ENCODE measurements at places on chromosomes 5 and 9. TPM values are rescaled to one million over a fixed set of nuclear protein-coding genes. Genes with fewer than 3 reads are reported as not detected.

The MARCOL gene
- not detected for total RNA-seq

The FGF18 gene
- total RNA-seq, result 2.3 TPM

The TMEM215 gene
- not detected for total RNA-seq

The TMEM174 gene
- total RNA-seq, result not detected

DNA sequence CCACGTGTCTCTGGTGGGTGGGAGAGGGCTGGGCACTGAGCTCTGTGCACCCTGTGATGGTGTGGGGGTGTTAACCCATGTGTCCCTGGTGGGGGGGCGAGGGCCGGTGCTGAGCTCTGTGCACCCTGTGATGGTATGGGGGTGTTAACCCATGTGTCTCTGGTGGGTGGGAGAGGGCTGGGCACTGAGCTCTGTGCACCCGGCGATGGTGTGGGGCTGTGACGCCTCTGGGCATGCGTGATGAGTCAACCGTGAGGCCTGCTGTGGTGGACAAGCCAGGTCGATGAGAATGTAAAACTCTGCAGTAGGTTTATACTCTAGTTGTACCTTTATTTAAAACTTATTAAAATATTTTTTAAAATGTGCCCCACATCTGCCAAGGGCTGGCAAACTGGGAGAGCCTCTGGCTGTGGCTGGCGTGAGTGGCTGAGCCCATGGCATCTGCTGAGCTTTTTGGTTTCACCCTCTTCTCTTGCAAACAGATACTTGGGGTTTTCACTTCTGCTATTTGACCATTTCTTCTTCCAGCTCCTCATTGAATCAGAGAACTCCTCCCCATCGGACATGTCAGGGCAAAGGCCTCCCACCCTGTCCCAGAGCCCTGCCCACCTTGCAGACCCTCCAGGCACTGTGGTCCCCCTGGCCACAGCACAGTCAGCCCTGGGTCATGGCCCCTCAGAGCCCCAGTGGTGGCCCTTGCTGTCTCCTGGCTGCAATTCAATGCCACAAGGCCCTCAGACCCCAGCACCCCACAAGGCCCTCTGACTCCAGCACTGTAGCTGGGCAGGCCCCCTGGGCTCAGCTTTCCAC is 18.5 kb upstream of the EXOC3 start:
- DNase-seq, result no peak
- no peak overlapping the region for H3K4me3 ChIP-seq
- H3K27me3 ChIP-seq, result no peaks in the 10 kb centered on the region
- H3K36me3 ChIP-seq, result no peaks in the 10 kb centered on the region

- peaks cover 3% of the 10 kb centered on the region for H3K27me3 ChIP-seq
- DNase-seq, result no peak
- no peak overlapping the region for H3K27ac ChIP-seq
- no peak overlapping the region for H3K4me3 ChIP-seq
- H3K4me1 ChIP-seq, result peaks cover 15% of the 10 kb centered on the region
Observed at GRCh38 chr5:55597014-55597981, 62.5 kb upstream of the PLPP1 start.

GRCh38 chr5:91925249-91925648 is 542.1 kb upstream of the ARRDC3 start:
- H3K27me3 ChIP-seq, result no peaks in the 10 kb centered on the region
- H3K36me3 ChIP-seq, result no peaks in the 10 kb centered on the region
- no peaks in the 10 kb centered on the region for H3K4me1 ChIP-seq
- H3K4me3 ChIP-seq, result no peak overlapping the region

GRCh38 chr5:142133330-142134206 is 25.0 kb downstream of the NDFIP1 start:
- H3K4me3 ChIP-seq, result no peak overlapping the region
- no peak for DNase-seq
- H3K36me3 ChIP-seq, result peaks cover 25% of the 10 kb centered on the region
- H3K27me3 ChIP-seq, result no peaks in the 10 kb centered on the region

DNA sequence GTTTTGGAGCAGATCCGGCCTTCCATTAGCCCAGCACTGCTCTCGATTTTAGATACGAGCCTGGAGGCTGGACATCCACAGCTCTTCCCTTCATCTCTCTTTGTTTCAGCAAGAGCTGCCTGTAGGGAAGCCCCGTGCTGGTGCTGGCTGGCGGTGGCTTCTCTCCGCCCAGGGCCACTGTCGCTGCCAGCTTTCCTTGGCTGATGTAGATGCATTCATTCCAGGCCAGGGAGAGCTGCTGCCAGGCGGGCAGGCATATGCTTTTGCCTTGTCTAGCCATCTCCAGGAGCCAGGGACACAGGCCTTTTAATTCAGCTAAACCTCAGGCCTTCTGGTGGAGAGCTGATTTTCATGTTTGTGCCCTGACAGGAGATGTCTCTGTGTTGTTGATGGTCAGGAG is 409.3 kb upstream of the CLINT1 start:
- peaks cover 7% of the 10 kb centered on the region for H3K4me1 ChIP-seq
- H3K36me3 ChIP-seq, result no peaks in the 10 kb centered on the region
- DNase-seq, result no peak
- H3K27me3 ChIP-seq, result peaks cover 12% of the 10 kb centered on the region
- H3K27ac ChIP-seq, result no peak overlapping the region
- H3K4me3 ChIP-seq, result no peak overlapping the region

DNA sequence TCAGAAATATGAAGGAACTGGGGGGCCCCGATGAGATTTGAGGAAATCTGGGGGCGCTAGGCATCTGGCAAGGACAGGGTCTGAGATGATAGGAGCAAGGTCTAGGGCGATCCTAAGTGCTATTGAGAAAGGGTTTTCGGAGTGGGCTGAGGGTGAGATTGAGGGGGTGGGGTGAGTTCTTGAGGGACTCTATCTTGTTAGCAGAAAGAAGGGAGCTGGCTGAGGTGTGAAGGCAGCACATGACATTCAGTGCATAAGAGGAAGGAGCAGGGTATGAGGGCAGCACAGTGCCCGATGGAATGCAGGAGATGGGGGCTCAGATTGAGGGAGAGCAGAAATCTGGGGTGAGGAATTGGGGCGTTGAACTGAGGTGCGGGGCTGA is 640 bp downstream of the TRIM32 start:
- DNase-seq, result no peak
- peaks cover 5% of the 10 kb centered on the region for H3K36me3 ChIP-seq
- H3K4me3 ChIP-seq, result peak overlapping the region; percentile 84
- peaks cover 23% of the 10 kb centered on the region for H3K4me1 ChIP-seq

DNA sequence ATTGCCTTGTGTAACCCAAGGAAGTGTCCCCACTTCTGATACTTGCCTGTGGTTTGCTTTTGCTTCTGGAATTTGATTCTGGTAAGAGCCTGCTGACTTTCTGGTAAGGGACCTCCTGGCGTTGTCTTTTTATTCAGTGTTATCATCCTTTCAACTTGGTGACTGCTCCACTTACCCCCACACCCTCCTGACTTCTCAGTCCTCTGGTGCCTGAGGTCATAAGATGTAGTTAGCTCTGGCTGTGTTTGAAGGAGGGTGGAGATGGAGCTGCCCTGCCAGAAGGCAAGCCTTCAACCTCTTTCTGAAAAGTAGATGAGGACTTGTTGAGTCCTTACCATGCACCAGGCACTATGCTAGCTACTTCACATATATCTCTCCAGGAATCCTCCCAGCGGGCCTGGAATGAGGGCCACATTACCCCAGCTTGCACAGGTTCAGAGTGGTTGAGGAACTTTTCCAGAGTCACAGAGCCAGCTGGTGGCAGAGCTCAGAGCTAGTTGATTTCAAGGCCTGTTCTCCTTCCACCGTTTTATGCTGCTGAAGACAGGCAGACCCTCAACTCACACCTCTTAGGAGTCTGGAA is 45.2 kb upstream of the PITX1 start:
- no peak overlapping the region for H3K27ac ChIP-seq
- no peak for DNase-seq
- peaks cover 2% of the 10 kb centered on the region for H3K36me3 ChIP-seq

- no peak overlapping the region for H3K27ac ChIP-seq
- H3K27me3 ChIP-seq, result peaks cover 3% of the 10 kb centered on the region
- H3K36me3 ChIP-seq, result no peaks in the 10 kb centered on the region
- H3K4me1 ChIP-seq, result no peaks in the 10 kb centered on the region
- no peak overlapping the region for H3K4me3 ChIP-seq
- DNase-seq, result no peak
Observed at GRCh38 chr9:78691542-78691941, 394.6 kb downstream of the PSAT1 start.

DNA sequence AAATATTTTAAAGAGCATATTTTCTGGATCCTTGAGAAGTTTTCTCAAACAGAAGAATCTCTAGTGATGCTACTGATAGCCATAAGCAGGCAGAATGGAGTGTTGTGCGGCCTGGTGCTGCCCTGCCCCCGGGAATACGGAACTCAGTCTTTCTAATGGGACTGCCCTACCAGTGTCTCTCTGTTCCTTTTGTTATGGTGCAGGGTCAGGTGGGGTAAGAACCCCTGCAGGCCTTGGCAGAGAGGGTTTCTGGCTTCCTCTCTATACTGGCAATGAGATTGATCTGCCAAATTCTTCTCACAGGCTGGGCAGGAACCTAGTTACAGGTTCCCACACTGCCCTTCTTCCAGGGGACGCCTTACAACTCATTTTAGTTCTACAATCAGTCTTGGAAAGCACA is 2.6 kb downstream of the IL5 start:
- no peak overlapping the region for H3K4me3 ChIP-seq
- H3K4me1 ChIP-seq, result no peaks in the 10 kb centered on the region
- DNase-seq, result no peak
- H3K27ac ChIP-seq, result no peak overlapping the region
- H3K36me3 ChIP-seq, result no peaks in the 10 kb centered on the region

GRCh38 chr5:180801596-180802324 is 846 bp downstream of the MGAT1 start:
- DNase-seq, result no peak
- H3K36me3 ChIP-seq, result peaks cover 8% of the 10 kb centered on the region
- H3K4me3 ChIP-seq, result peak overlapping the region; percentile 75
